ENCODE measurements at places on chromosomes 7 and 10.

DNA sequence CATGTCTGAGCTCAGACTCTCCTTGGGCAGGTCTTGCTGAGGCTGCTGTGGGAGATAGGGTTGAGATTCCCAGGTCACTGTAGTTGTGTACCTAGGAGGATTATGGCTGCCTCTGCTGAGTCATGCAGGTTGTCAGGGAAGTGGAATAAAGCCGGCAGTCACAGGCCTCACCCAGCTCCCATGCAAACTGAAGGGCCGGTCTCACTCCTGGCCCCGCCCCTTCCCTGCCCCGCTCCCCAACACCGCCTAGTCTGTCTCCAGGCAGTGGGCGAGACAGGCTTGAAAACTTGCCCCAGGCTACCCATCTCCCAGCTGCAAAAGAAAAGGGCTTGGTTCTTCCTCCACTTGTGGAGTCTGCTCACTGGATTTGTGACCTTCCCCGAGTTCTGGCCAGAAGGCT lies 41.6 kb upstream of the SDHAF3 start:
- DNase-seq = no peak

- DNase-seq = no peak
These were observed 161.3 kb downstream of the SLIT1 start for GRCh38 chr10:97024168-97025073.

GRCh38 chr7:52656098-52656497 lies 379.3 kb upstream of the POM121L12 start:
- DNase-seq = no peak

- no peak for DNase-seq
These were observed 35.5 kb downstream of the GRID1 start for GRCh38 chr10:86330778-86331763.

- no peak for DNase-seq
These were observed 264.6 kb downstream of the SFMBT2 start for GRCh38 chr10:7146189-7146588.

- no peak for DNase-seq
These were observed 377.7 kb upstream of the KLF6 start for GRCh38 chr10:4162571-4163286.

Data from fibroblast of skin of left biceps (primary cell).